ENCODE measurements at places on chromosomes 13 and 19. TPM values are rescaled to one million over a fixed set of nuclear protein-coding genes. Genes with fewer than 3 reads are reported as not detected.

METTL21C gene
- total RNA-seq: not detected

CXCL17 gene
- not detected for total RNA-seq

ZNF614 gene
- total RNA-seq: 9.4 TPM

THAP8 gene
- total RNA-seq: 3.2 TPM

TMEM238 gene
- total RNA-seq: 0.29 TPM

- DNase-seq: peak; percentile 92
Observed at GRCh38 chr19:10289836-10290356, at the start of gene ICAM5. ICAM5 (plus strand) TSS chr19:10289952; CDS start chr19:10290044, 92 bp downstream.

DNA sequence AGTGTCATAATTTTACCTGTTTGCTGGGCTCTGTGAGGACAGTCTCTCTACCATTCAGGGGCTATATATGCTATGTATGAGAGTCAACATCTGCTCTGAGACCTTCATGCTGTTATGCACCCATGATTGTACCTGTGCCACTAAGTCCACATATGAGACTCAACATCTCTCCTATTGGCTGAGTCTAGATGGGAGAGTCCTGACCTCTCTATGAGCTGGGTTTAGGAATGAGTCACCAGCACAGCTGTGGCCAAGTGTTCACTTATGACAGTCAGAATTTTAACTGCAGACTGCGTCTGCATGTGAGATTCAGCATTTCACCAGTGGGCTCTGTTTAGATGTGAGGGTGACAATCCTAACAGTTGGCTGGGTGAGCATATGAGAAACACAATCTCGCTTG, 49.5 kb downstream of the ZNF729 start:
- DNase-seq: no peak

DNA sequence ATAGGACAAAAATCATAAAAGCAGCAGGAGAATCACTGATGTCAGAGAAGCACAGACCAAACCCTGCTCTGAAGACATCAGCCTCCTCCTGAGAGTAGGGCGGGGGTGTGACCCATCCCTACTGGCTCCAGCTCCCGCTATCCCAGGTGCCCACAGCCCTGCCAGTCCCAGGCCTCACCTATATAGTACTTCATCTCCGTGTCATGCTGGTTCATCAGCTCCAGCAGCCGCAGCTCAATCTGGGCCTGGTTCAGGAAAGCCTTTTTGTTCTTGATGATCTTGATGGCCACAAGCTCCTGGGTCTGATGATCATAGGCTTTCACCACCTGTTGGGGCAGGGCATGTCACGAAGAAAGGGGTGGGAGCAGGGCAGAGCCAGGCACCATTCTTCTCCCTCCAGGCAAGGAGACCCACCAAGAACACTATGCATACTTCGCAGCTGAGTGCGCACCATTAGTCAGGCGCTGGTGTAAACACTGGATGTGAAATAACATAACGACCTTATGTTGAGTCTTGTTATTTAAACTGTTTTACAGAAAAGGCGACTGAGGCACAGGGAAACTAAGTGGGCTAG, 4.2 kb downstream of the DYRK1B start:
- peak; percentile 76 for DNase-seq

DNA sequence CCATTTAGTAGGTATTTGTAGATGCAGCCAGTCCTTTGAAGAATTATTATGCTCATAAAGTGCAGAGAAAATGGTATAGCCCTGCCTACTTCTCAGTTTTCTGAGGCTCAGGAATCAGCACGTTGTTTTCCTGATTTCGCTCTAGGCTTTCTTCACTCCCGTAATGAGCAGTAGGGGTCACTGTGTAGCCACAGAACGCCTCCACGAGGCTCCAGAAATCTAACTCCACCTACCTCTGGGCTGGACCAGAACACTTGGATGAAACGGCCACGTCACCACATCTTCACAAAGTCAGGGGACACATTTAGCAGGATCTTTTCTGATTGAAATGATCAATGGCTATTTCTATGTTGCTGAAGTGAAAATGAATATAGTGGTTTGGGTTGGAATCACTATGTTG, 49.8 kb upstream of the GTF3A start:
- DNase-seq: peak; percentile 95

GRCh38 chr13:22082030-22082429, 411.2 kb downstream of the FGF9 start:
- DNase-seq: no peak

DNA sequence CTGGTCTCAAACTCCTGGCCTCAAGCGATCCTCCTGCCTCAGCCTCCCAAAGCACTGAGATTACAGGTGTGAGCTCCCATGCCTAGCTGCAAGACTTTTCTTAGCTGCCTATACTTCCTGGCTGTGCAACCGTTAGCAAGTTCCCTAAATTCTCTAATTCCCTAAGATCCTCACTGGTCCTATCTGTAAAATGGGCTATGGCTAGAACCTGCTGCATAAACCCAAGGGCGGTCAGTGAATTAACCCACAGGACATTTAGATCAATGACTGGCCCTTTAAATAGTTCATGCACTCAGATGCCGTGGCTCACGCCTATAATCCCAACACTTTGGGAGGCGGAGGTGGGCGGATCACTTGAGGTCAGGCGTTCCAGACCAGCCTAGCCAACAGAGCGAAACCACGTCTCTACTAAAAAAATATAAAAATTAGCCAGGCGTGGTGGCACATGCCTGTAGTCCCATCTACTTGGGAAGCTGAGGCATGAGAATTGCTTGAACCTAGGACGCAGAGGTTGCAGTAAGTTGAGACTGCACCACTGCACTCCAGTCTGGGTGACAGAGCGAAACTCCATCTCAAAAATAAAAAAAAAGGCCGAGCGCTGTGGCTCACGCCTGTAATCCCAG, 4.1 kb upstream of the C19orf53 start:
- DNase-seq: peak; percentile 68

- no peak for DNase-seq
Observed at GRCh38 chr13:40681341-40682146, 15.1 kb upstream of the FOXO1 start.

All from osteoblast (primary cell).